Right lobe of liver (tissue), 6 donors: ENCODE measurements at places on chromosomes 4 and X. TPM values are rescaled to one million over a fixed set of nuclear protein-coding genes. Genes with fewer than 3 reads are reported as not detected.

- DNase-seq, result no peak
- no peak overlapping the region for H3K27ac ChIP-seq
- no peaks in the 10 kb centered on the region for H3K27me3 ChIP-seq
- no peaks in the 10 kb centered on the region for H3K4me1 ChIP-seq
These were observed 3.7 kb upstream of the TEX13D start for GRCh38 chrX:124328765-124329164.

DNA sequence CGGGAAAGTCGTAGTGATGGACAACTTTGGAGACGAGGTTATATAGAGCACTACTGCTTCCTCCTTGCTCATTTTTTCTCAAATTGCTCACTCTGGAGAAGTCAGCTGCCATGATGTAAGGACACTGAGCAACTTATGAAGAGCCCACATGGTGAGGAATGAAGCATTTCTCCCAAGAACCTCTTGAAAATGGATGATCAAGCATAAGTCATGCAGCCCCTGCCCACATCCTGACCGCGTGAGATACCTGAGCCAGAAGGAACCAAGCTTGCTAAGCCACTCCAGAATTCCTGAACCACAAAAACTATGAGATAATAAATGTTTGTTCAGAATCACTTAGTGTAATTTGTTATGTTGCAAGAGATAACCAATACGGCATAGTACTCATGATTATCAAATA is 42.8 kb downstream of the PDE5A start:
- no peaks in the 10 kb centered on the region for H3K27me3 ChIP-seq
- no peaks in the 10 kb centered on the region for H3K36me3 ChIP-seq
- H3K4me1 ChIP-seq, result no peaks in the 10 kb centered on the region
- no peak overlapping the region for H3K4me3 ChIP-seq

GRCh38 chrX:100587861-100588260 is 3.1 kb downstream of the TNMD start:
- H3K4me1 ChIP-seq, result no peaks in the 10 kb centered on the region
- DNase-seq, result no peak
- no peak overlapping the region for H3K27ac ChIP-seq
- H3K27me3 ChIP-seq, result no peaks in the 10 kb centered on the region

- no peak for DNase-seq
- no peak overlapping the region for H3K4me3 ChIP-seq
- no peaks in the 10 kb centered on the region for H3K27me3 ChIP-seq
- H3K27ac ChIP-seq, result no peak overlapping the region
- no peaks in the 10 kb centered on the region for H3K36me3 ChIP-seq
- H3K4me1 ChIP-seq, result peaks cover 5% of the 10 kb centered on the region
These were observed 354.7 kb upstream of the SLC7A11 start for GRCh38 chr4:138596896-138597295.

The MAGED4 gene
- not detected for total RNA-seq

- no peaks in the 10 kb centered on the region for H3K36me3 ChIP-seq
- no peak overlapping the region for H3K4me3 ChIP-seq
- H3K27me3 ChIP-seq, result no peaks in the 10 kb centered on the region
- H3K4me1 ChIP-seq, result no peaks in the 10 kb centered on the region
- H3K27ac ChIP-seq, result no peak overlapping the region
These were observed 171.1 kb upstream of the PITX2 start for GRCh38 chr4:110793890-110794554.

DNA sequence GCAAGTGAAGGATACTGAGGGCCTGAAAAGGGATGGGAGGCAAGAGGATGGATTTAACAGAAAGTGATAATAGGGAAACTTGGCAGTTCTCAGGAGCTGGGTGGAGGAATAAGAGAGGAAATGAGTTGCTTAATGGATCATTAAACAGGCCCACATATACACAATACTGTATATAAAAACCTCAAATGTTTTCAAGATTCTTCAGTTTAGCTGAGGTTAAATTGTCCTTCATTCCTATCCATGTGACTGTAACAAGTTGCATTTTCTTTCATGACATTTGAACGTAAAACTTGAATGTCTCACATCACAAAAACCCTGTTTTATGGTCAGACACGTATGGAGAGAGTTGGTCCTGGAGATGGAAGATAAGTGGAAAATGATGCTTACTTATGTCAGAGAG is 76.5 kb upstream of the PLAC8 start:
- no peak overlapping the region for H3K4me3 ChIP-seq
- H3K4me1 ChIP-seq, result no peaks in the 10 kb centered on the region
- no peak for DNase-seq
- no peak overlapping the region for H3K27ac ChIP-seq

DNA sequence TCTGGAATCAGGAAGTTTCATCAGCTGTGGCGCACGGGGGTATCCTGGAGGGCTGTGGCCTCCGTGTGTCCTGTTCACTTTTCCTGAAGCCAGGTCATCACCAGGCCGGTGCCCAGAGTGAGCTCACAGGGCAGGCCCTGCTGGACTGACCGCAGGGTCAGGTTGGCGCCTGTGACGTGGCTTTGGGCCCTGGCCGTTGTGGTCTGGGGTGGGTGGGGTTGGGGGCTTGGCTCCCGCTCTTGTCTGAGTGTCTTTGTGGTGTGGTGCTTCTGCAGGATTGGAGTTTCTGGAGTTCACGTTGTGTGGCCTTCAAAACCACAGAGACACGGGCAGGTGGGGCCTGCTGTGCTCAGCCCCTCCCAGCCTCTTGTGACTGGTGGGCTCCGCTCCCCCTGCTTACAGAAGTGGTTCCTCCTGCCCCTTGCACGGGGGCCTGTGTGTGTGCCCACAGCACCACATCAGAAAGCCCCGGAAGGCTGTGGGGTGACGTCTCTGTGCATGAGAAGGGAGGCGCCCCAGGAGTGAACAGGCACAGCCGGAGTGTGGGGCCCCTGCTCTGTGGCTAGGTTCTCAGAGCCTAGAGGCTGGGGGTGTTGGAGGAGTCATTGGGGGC is 9.5 kb downstream of the RGS12 start:
- DNase-seq, result peak; percentile 28
- no peaks in the 10 kb centered on the region for H3K36me3 ChIP-seq
- H3K27ac ChIP-seq, result peak overlapping the region; percentile 8
- no peaks in the 10 kb centered on the region for H3K4me1 ChIP-seq
- H3K27me3 ChIP-seq, result no peaks in the 10 kb centered on the region

DNA sequence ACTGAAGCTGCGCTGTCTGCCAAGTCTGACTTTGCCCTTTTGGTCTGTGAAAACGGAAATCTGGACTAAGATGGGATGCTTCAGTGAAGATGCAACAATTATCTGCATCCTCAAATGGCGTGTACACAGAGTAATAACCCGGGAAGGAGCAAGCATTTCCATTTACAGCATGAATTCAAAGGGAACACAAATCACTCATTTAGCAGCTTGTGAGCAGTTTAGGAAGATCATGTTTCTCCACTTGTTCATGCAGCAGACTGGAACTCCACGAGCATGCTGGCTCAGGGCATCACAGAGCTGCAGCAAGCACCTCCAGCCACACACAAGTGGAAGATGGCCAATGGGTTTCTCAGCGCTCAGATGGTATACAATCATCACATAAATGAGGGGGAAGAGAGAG is 175.5 kb downstream of the NLGN4X start:
- H3K27me3 ChIP-seq, result no peaks in the 10 kb centered on the region
- no peak overlapping the region for H3K4me3 ChIP-seq
- no peaks in the 10 kb centered on the region for H3K4me1 ChIP-seq
- H3K36me3 ChIP-seq, result no peaks in the 10 kb centered on the region
- no peak for DNase-seq

- no peak overlapping the region for H3K27ac ChIP-seq
- no peaks in the 10 kb centered on the region for H3K36me3 ChIP-seq
- no peaks in the 10 kb centered on the region for H3K27me3 ChIP-seq
- DNase-seq, result no peak
- no peaks in the 10 kb centered on the region for H3K4me1 ChIP-seq
These were observed 210.7 kb upstream of the EOLA2 start for GRCh38 chrX:150148749-150149672.
